ENCODE measurements at places on chromosomes 4 and X.
A peak's percentile ranks its signal among the peaks of the same experiment; 100 is the strongest.

- peak; percentile 4 for DNase-seq
Observed at GRCh38 chr4:152729466-152729865, 49.7 kb upstream of the TMEM154 start.

- no peak for DNase-seq
Observed at GRCh38 chr4:13892739-13893105, 265.2 kb upstream of the BOD1L1 start.

DNA sequence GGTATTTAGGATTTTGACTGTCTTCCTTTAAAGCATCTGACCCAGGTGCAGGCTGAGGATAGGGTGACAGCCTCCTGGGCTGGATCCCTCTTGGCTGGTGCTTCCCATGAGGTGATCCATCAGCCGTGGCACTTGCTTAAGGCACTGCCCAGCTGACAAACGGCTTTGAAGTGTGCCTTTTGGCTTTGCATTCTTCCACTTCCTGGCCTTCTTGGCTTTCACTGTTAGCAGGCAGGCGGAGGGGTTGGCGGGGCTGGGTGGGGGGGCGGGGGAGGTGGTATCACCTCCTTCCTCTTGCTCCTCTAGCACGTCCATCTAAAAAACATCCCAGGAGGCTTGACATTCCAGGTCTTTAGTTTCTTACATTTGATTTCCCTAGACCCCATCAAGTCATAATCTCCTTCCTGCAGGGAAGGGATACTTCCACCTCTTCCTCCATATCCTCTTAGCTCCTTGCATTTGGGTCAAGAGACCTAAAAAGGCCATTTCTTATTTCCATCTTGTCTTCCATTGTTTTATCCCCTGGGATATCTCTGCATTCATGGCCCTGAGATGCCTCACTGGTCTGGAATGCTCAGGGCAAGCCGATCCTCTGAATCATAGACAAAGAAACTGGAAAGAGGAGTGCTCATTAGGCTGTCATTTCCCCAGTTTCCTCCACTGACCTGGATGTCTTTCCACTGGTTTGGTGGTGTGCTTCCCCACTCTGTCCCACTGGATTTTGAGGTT lies 11.3 kb upstream of the APLN start:
- DNase-seq = peak; percentile 85

DNA sequence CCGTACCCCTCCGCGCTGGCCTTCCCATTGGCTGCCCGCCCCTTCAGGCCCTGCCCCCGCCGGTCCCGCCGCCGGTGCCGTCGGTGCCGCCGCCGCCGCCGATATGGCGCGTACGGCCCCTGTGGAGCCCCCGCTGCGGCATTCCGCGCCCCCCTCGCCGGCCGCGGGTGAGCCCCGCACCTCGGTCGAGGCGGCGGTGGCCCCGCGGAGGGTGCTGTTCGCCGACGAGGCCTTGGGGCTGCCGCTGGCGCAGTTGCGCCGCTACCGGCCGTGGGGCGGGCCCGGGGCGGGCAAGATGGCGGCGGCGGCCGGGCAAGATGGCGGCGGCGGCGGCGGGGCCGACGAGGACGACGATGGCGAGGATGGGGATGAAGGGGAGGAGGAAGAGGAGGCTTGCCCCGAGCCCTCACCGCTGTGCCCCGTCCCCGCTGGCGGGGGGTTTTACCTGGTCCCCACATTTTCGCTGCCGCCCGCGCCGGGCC lies at the start of gene PPP1R3F:
TSS of gene PPP1R3F (plus strand) at position 27 of the 482 bp plus-strand sequence. CDS start at position 104, 77 bp downstream.
- DNase-seq = no peak

DNA sequence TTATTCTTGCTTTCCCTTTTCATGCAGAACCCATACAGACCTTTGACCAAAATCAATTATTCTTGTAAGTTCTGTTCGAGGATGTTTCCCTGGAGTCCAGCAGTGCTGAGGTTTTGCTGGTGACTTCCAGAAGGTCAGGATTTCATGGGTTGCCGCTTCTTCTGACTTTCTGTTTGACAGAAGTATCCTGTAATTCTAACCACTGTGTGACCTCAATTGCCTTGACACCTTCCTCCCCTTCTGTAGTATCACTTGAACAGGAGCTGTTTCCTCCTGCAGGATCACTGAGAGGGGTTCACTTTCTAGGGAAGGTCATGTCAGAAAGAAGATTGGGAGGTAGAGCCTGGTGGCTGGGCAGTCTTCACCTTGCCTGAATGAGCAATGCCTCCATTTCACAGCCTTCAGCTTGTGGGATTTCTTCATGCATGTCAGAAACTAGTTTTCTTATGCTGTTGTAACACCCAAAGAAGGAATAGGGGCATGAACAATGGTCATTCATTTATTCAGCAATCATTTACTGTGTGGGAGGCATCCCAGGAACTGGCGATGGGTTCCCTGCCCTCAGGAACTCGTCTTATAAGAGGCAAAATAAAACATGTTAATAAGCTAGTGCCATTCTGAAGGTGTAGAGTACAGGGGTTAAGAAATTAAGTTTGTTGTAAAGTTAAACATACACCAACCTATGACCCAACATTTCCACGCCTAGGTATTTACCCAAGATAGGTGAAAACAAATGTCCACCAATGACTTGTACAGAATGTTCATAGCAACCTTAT lies 205.9 kb downstream of the SOWAHB start:
- DNase-seq = no peak

- DNase-seq = peak; percentile 76
Observed at GRCh38 chr4:110769578-110769977, 146.7 kb upstream of the PITX2 start.

DNA sequence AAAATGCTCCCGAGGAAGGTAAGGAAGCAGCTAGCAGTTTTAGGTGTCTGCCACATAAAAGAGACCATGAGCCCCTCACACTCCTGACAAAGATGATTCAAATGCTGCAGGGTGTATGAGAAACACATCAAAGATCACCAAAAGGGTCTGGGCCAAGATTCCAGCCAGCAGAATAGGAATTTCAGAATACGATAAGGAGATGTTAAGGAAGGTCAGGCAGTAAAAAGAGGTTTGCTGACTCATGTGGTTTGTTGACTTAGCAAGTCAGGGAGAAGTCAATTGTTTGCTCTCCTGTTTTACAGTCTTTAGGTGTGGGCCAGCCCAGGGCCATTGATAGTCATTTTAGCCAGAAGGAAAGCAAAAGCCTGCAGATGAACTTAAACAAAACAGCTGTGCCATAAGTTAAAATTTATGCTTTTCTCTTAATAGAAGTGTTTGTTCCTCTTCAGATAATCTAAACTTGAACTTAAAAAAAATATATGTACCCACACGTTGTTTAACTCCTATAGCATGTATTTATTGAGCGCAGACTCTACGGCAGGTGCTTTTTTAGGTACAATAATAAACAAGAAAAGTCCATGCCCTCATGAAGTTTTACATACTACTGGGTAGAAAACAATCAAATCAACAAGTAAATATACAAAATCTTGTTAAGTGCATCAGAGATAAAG lies 115.6 kb downstream of the CAMK2D start:
- peak; percentile 51 for DNase-seq

All from fibroblast of skin of abdomen (primary cell).